Activated effector memory CD4-positive, alpha-beta T cell treated with Interleukin-2 at 50 U/mL for 16 hours (primary cell): ENCODE measurements at places on chromosomes 1 and 21.
A peak's percentile ranks its signal among the peaks of the same experiment; 100 is the strongest.

- DNase-seq, result no peak
Measured at GRCh38 chr1:93993731-93994130, 84.5 kb upstream of the GCLM start.

GRCh38 chr1:237258871-237259270, 216.9 kb downstream of the RYR2 start:
- DNase-seq, result no peak

- DNase-seq, result no peak
Measured at GRCh38 chr1:230578616-230579015, 63.7 kb upstream of the COG2 start.

GRCh38 chr1:44785501-44786137, 2.4 kb downstream of the BEST4 start:
- no peak for DNase-seq

DNA sequence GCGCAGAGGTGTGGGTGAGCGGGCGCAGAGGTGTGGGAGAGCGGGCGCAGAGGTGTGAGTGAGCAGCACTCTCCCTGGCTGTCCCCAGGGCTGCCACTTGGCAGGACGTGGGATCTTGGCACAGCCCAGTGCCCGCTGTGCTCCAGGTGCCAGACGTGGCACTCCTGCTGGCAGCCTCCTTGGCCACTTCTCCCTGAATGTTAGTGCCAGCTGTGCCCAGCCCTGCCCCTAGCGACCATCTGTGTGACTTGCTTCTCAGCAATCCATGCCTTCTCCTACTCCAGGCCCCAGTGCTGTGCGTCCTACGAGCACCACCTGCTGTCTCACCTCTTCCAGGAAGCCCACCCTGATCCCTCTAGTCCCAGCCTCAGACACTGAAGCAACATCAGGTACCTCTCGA, 30.5 kb downstream of the KRTAP10-1 start:
- DNase-seq, result no peak

DNA sequence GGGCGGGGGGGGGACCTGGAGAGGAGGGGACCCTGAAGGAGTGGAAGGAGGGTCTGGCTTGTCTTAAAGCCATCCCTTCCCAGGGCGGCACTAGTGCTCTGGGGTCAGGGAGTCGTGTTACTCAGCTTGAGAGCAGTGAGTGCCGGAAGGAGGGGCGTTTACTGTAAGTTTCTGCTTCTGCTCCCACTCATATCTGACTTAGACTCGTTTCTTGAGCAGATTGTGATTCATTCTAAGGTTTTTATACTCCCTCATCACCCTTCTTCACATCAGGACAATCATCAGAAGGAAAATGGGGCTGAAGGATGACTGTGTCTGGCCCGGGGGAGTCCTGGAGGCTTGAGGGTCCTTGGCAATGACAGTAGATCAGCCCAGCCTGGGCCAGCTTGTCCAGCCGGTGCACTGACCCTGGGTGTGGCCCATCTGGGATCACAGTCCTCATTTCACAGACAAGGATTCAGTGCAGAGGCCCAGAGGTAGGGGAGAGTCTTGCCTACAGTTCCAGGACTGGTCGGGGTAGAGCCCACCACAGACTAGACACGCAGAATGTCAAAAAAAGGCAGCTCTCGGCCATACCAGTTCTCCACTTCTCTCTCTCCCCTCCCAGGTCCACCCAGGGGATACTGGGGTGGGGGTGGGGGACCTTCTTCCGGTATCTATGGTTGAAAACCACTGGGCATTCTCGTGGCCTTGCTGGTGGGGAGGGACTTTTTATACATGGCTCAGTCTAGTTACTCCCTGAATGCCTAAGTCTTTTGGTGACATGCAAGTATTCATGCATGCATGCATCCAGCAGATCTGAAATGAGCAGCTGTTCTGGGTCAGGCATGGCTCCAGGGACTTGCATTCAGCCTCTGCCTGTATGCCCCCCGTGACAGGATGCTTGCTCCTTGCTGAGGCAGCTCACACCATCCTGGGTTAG, 5.1 kb downstream of the TNFRSF8 start:
- DNase-seq, result no peak

- no peak for DNase-seq
Measured at GRCh38 chr1:46582972-46583371, 21.1 kb downstream of the MKNK1 start.

DNA sequence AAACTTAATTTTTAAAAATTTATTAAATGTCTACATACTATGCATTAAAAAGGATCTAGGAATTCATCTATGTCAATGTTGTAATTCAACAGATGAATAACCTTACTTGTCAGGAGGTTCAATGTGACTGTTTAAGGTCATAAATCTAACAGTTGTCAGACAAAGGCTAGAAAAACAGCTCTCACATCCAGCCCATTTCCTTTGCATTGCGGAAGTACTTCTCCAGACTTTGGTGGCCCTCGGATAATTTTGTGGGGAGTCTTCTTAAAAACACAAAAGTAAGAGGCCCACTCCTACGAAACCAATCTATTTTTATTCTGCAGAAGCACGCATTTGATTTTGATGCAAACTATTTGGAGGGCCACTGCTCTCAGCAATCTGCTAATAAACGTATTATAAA, 122.6 kb upstream of the CHRM3 start:
- DNase-seq, result no peak

- no peak for DNase-seq
Measured at GRCh38 chr1:155324717-155325602, 4.3 kb downstream of the RUSC1 start.

DNA sequence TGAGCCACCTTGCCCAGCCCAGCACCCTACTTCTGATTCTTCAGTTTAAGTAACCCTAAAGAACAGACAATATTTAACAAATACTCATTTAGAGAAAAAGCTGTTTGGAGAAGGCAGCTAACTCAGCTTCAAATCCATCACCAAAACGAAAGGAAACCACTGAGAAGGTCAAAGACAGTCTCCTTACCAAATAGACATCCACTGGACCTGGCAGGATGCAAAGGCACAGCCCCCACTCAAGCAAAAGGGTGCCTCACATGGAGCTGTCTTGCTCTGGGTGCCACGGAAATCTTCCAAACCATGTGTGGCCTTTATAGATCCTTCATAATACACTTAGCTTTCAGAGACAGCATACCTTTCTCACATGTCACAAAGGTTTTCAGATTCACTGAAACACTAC, 165.5 kb downstream of the RERE start:
- DNase-seq, result no peak

GRCh38 chr21:37367703-37368540, 1.3 kb downstream of the DYRK1A start:
- peak; percentile 13 for DNase-seq

DNA sequence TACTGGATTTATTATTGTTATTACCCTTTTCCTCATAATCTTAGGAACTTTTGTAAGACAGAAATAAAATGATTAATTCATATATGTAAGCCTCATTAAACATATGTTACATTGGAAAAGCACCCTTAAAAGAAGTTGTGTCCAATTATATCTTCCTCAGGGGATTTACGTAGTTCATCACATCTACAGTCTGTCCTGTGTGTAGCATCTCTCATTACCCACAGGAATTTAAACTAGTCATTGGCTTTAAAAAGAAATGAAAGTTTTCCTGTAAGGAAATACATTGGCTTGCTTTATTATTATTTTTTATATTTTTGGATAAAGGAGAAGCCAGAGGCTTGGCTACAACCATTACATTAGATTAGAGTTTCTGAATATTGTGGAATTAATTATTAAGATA, 56.1 kb downstream of the SWT1 start:
- no peak for DNase-seq

- no peak for DNase-seq
Measured at GRCh38 chr1:55188909-55189308, 26.3 kb downstream of the USP24 start.

DNA sequence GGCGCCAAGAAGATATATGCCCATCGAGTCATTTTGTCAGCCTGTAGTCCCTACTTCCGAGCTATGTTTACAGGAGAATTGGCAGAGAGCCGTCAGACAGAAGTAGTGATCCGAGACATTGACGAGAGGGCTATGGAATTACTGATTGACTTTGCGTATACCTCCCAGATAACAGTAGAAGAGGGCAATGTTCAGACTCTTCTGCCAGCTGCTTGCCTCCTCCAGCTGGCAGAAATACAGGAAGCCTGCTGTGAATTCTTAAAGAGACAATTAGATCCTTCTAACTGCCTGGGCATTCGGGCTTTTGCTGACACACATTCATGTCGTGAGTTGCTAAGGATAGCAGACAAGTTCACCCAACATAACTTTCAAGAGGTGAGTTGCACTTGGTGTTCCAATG, 19.1 kb downstream of the KLHL20 start:
- DNase-seq, result no peak

DNA sequence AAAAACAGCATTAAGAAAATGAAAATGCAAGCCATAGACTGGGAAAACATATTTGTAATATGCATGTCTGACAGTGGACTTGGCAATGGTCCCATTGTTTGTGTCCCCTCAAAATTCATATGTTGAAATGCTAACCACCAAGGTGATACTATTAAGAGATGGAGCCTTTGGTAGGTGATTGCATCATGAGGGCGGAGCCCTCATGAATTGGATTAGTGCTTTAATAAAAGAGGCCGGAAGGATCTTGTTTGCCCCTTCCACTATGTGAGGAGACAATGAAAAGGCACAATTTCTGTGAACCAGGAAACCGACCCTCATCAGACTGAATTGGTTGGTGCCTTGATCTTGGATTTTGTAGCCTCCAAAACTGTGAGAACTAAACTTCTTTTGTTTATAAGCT, 232.3 kb downstream of the GPR52 start:
- DNase-seq, result no peak

DNA sequence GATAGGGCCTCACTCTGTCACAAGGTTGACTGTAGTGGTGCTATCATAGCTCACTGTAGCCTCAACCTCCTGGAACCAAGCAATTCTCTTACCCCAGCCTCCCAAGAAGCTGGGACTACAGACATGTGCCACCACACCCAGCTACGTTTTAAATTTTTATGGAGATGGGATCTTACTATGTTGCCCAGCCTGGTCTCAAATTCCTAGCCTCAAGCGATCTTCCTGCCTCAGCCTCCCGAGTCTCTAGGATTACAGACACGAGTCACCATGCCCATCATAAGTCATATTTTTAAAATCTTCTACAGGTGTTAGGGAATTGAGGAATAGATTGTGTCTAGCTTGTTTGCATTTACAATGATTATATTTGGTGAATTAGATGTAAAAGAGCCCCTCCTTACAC, 127.0 kb downstream of the CCDC185 start:
- no peak for DNase-seq

DNA sequence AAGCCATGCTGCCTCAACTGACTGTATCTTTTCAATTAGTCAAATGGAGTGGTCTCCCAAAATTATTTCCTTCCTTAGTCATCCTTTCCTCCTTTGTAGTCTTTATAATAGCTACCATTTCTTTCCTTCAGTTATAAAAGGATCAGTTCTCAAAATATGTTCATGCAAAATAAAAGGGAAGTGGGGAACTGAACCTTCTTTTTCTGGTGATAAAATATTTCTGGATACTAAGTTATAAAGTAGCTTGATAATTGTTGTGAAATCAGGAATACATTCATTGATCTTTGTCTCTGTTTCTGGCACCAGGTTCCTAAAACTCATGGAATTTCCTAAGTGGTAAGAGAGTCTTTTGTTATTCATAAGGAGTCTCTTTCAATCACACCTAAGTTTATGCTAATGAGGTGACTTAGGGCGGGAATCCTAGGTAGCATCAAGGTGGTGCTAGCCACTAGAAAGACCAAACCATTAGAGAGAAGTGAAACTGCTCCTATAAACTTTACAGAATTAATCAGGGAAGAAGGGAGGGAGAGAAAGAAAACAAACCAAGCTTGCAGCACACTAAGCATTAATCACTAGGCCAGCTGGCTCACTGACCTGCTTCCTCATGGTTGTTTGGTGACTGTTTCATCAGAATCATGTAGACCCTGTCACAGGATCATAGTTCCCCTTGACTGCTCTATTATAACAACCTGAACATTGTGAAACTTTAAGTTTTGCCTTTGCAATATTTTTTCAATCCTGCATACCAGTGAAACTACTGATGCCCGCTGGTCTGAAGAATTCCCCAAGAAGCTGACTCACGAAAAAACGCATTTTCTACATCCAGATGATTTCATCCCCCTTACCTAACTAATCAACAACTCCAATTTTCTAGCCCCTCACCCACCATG, 161.6 kb upstream of the PTBP2 start:
- no peak for DNase-seq

DNA sequence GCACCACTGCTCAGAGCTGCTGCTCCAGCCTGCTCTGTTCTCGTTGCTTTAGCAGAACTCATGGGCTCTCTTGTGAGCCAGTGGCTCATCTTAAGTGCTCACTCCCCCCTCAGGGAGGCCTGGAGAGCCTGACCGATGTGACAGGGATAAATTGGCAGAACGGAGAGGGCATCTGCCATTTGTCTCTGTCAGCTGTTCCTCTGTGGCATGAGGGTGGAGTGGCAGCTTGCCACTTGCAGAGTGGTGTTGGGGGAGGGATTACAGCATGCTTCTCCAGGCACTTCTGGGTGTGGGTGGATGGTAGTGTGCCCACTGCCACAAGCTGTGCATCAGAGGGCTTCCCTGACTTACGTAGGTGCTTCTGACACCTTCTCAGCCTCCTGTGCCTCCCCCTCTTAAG, 229.5 kb downstream of the PAPPA2 start:
- no peak for DNase-seq

DNA sequence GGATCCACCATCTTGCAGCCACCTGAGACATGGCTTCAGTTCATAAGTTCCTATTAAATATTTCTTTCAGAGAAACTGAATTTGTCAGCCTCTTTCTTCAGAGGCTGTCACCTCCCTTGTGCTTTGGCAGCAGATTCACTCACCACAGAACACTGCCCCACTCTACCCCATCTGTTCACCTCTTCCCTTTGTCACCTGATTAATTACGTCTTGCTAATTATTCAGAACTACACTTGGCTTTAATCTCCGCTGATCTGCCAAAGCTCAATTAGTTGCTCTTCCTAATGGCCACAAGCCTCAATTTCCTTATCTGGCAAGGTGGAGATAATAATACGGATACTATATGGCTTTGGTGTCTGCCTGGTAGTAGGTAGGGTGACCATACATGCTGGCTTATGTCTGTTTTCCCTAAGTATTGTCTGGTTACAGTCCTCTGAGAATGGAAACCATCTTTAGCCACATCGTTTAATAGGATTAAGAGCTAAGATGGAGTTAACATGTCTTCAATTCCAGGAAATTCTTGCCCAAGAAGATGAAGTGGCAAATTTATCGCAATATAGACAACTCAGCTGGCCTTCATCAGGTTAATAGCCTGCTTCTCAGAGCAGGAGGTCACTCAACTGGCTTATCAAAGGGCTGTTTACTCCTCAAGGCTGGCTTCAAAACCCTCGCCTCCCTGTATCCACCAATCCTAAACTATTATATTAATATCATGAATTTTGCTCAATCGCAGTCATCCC, 58.2 kb upstream of the ADAR start:
- DNase-seq, result no peak

DNA sequence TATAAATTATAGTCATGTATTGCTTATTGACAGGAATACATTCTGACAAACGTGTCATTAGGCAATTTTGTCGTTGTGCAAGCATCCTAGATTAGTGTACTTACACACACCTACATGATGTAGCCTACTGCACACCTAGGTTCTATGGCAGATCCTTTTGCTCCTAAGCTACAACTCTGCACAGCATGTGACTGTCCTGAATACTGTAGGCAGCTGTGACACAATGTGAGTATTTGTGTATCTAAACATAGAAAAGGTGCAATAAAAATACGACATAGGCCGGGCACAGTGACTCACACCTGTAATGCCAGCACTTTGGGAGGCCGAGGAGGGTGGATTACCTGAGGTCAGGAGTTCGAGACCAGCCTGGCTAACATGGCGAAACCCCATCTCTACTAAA, 36.5 kb downstream of the TNFRSF8 start:
- no peak for DNase-seq
